Stimulated activated CD8-positive, alpha-beta memory T cell treated with anti-CD3 and anti-CD28 coated beads, Interleukin-15, amount 100 ng/mL, for 48 hours (primary cell): ENCODE measurements at places on chromosomes 7 and 10.

- DNase-seq, result no peak
Observed at GRCh38 chr10:123607386-123607785, 58.8 kb upstream of the GPR26 start.

DNA sequence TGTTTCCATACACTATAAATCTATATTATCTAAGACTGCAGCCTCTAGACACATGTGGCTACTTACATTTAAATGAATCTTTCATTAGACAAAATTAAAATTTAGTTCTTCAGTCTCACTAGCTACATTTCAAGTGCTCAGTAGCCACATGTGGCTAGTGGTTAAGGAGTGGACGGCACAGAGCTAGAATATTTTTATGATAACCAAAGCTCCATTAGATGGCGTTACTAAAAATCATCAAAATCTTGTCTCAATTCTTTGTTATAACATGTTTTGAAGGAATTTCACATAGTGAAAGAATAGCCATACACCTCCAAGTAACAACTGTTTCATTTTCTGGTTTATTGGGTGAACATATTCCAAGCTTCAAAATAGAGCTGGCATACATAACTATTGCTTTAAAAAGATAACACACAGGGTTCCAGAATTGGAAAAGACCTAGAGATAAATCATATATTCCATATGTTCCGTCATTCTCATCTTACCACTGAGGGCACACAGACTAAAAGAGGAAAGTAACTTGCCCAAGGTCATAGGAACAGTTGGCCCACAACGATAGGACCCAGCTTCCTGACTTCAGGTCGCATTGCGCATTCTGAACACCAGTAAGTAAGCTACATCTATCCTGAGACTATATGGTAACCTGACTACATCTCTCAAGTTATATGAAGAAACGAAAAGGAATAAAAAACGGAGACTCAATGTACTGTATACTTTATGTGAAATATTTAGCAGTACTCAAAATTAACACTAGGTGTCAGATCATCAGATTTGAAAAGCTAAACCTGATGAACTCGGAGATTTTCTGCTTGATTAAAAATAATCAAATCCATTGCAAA lies 66.6 kb downstream of the CAV1 start:
- DNase-seq, result no peak

- DNase-seq, result no peak
Observed at GRCh38 chr7:105309235-105310169, 79.2 kb downstream of the SRPK2 start.

DNA sequence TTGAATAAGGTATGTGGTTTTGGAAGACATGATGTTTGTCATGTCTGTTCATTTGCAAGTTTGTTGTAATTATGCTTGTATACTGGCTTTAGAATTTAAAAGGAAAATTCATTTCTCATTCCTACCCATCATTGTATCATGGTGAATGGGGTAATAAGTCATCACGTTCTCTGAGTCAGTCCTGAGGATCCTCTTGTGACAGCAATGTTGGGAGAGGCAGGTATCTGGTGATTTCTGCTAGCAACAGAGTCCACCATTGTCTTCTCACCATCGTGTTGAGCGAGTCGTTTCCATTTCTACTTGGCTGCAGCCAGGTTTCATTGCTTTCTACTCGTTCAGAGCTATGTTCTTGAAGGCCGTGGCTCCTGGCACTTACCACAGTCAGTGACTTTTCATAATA lies 16.3 kb downstream of the CUL1 start:
- DNase-seq, result no peak

GRCh38 chr7:50751146-50751545 lies 31.6 kb downstream of the GRB10 start:
- DNase-seq, result no peak

- no peak for DNase-seq
Observed at GRCh38 chr7:128777156-128778123, 1.8 kb upstream of the OPN1SW start.

DNA sequence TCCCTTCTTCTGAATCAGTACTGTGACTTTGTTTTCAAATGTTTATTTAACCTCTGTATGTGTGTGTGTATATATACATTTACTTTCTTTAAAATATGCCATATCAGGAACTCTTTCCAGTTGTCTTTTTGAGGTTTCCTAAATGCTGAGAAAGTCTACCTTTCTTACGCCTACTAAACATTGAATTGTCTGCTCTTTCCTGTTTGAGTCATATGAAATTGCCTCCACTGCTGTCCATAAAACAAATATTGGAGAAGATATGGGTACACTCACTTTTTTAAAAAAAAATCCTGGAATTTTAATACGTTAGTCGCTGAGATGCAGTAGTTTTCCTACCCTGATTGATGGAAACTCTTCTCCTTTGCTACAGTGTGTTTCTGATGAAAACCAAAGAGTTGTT lies 298.7 kb upstream of the TEX47 start:
- DNase-seq, result no peak

GRCh38 chr7:107100824-107101223 lies 56.3 kb downstream of the PRKAR2B start:
- DNase-seq, result no peak

DNA sequence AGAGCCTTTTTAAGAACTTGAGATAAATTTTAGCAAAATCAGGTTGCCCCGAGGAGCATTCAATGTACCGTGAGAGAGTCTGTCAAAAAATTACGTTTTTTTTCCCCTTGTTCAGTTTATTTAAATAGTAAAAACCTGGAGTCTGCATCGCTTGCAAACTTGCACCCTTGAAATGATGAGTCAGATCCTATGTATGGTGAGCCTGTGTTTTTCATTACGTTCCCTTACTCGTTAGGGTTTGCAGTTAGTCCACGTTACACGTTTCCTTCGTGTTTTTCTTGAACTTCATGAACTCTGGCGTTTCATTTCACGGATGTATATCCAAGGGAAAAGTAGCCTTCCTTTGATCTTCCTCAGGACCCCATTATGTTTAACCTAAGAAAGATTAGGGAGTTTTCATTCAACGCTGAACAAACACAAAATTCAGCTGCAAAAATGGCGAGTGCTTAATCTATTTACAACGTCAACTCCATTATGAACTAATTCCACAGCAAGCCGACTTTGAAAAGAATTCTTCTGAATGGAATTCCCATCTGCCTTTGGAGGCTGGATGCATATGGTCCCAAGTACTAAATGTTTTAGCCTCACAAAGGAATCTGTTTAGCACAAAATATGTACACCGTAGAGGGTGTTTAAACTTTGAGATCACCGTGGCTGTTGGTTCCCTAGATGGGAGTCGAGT lies 182.4 kb downstream of the MYOF start:
- no peak for DNase-seq

GRCh38 chr10:59847326-59847725 lies 59.0 kb downstream of the CCDC6 start:
- DNase-seq, result no peak

DNA sequence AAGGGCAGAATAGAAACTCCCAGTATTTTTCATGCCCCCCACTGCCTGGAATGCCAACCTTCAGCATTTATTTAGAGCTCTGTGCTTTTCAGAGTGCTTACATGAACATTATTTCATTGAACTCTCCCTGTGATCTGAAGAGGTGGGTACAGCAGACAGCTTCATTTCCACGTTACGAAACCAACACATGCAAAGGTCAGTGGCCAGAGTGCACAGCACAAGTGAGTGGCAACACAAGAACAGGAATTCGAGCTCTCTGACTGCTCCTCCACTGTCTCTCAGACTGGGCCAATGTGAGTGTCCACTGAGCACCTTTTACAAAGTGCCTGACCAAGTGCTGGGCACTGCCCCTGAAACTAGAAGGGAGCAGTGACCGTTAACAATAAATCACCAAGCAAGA lies 162.9 kb downstream of the GLI3 start:
- DNase-seq, result no peak

- no peak for DNase-seq
Observed at GRCh38 chr7:41731493-41732435, 28.9 kb upstream of the INHBA start.
